ENCODE measurements at places on chromosomes 2 and 18. TPM values are rescaled to one million over a fixed set of nuclear protein-coding genes. Genes with fewer than 3 reads are reported as not detected.
A peak's percentile ranks its signal among the peaks of the same experiment; 100 is the strongest.

GRCh38 chr2:112045446-112046014 lies 9.5 kb upstream of the TMEM87B start:
- DNase-seq: no peak

GRCh38 chr18:30044496-30044895 lies 998.0 kb downstream of the DSC3 start:
- no peak for DNase-seq

DNA sequence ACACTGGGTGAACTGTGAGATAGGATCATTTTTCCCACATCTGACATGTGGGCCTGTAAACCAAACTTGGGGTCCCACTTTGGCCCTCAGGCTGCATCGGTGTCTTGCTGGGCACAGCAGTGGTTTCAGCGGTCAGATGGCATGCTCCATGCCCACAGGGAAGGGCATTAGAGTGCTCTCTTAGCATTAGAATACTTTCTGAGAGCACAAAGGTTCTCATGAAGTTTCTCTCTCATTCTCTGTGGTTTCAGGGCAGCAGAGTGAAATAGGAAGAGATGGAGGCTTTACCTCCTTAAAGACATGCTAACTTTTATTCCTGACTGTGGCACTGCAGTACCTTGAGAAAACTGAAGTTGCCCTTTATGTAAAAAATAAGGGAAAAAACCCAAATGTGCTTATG lies 36.6 kb upstream of the GATA6 start:
- DNase-seq: no peak

- DNase-seq: peak; percentile 47
Measured at GRCh38 chr2:55165626-55166025, 66.5 kb downstream of the CLHC1 start.

- DNase-seq: no peak
Measured at GRCh38 chr2:234305846-234306245, 191.0 kb downstream of the ARL4C start.

- DNase-seq: peak; percentile 64
Measured at GRCh38 chr2:152846697-152847470, 128.5 kb downstream of the ARL6IP6 start.

DNA sequence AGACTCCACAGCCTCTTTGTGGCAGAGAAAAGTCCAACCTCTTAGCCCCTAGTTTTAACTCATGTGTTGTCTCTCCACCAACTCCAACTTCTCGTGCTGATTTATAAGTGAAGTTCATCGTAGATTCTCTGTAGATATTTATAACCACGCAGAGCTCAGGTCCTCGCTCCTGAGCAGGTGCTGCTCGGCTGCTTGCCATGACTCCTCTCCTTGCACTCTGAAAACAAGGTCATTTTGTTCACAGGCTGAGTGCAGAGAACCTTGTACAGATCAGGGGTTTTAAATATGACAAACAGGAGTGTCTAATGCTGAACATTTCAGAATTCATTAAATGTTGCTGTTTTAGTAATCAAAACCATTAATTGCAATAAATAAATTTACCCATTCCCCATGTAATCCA lies 330.8 kb upstream of the GYPC start:
- no peak for DNase-seq

DNA sequence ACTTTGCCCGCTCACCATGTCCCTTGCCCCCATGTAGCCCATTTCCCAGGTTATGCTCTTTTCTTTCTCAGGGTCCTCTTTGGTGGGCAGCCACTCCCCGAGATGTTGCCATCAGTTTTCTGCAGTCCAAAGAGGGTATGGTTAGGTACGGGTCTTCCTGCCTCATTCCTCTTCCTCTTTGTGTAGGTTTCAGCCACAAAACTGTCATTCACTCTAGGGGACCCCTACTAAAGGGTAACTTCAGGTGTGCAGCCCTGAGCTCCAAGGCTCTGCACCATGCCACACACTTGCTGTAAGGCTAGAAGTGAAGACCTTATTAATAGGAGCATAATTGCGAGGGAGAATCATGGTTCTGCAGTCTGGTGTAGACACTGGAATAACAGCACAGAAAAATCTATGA lies 99.8 kb upstream of the ZNF397 start:
- DNase-seq: no peak

DNA sequence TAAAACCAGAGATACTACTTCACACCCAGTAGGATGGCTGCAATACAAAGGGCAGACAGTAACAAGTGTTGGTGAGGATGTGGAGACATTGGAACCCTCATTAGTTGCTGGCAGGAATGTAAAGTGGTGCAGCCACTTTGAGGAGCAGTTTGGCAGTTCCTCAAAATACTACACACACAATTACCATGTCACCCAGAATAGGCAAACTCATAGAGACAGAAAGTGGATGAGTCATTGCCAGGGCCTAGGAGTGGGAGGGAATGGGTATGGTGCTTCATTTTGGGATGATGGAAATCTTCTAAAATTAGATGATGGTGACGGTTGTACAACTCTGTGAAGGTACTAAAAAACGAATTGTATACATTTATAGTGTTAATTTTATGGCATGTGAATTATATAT lies 54.8 kb downstream of the ATP9B start:
- no peak for DNase-seq

- no peak for DNase-seq
Measured at GRCh38 chr2:23321751-23322150, 63.2 kb upstream of the KLHL29 start.

GRCh38 chr2:99880148-99880963 lies 262.0 kb downstream of the AFF3 start:
- peak; percentile 69 for DNase-seq

GRCh38 chr2:54839461-54840255 lies 116.2 kb downstream of the EML6 start:
- no peak for DNase-seq

DNA sequence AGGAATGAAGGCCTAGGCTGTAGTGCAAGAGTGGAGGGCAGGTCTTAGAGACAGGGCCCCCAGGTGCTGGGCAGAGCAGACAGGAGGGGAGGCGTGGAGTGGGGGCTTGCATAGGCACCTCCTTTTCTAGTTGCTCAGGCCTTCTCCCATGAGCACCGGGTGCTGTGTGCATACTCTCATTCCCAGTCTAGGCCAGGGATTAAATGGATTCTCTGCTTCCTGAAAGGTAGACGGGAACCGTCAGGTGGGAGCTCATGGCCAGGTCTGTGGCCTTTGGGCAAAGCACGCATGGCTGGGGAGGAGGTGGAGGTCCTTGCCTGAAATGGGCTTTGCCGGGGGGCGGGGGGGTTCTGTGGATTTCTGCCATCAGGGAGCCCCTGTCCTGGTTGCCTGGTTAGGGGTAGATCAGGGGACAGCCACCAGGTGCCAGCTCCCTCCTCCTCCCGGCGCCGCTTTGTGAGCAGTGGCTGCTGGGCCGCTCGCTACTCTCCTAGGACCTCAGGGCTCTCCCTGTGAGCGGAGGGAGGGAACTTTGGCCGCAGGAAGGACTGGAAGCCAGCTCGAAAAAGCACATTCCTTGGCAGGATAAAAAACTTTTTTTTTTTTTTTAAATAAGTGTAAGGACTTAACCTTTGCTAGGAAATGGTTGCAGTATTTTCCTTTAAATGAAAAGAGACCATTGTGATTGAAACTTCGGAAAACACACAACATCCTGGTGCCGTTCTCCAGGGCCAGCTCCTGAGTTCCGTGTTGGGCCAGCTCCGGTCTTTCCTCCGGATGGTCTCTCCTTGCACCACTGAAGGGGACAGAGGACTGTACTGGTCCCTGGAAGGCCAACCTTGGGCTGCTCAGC lies 82.8 kb upstream of the HAAO start:
- DNase-seq: no peak

DNA sequence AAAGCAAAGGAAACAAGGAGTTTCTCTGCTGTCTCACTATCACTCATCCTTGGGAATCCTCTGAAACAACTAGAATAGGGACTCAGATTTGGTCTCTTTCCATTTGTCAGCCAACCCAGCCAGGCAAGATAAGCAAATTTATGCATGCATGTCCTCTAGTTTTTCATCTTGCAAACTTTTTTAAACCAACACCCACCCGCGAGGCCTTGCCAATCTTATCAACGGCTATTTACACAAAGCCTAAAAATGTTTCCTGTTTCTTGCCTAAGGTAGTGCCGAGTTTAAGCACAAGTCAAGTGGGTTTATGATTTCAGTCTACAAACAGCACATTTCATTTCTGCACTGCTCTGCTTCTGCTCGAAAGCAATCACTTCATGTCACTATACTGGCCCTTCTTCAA lies 240.9 kb downstream of the STK39 start:
- DNase-seq: peak; percentile 29

The SLC4A3 gene
- 5.6 TPM for total RNA-seq

The TMEM169 gene
- total RNA-seq: 0.43 TPM

The GPR17 gene
- total RNA-seq: not detected

The SCYGR4 gene
- not detected for total RNA-seq
